ENCODE measurements at places on chromosomes 1 and 21.

DNA sequence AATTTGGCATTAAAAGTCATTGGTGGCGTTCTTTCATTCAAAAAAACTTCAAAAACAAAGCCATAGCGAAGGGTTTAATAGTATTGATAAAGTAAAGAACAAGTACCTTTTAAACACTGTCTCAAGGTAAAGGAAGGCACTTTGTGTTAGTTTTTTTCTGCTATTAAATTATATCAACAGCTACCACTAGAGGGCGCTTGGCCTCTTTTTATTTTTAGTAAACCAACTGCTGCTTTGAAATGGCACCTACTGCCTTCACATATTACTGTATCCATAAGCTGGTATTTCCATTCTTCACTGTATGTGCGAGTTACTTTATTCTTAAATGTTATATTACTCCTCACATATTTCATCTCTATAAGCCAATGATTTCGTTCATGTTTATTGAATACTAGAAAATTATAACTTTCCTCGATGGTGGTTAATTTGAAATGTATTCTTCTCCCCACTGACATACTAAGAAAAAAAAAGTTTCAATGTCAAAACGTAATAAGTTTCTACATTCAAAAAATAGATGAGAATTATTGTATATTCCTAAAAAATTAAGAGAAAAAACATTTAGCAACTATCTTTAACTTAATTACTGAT lies 125.7 kb upstream of the CXADR start:
- DNase-seq, result peak; percentile 56

DNA sequence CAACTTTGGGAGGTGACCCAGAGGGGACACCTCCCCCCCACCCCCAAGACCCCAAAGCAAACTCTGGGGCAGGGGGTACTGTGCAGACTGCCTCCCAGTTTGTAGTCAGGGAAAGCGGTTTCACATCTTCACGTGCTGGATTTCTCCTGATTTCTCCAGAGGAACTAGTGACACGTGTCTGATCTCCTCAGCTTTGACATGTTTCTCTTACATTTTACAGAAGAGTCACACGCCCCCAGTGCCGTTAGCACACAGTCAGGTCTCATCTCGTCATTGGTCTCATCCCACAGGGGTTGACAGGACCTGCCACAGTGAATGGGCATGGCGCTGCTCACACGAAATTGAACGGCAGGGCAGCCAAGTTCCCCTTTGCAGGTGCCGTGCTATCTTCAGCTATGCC lies 11.8 kb downstream of the PDPN start:
- no peak for DNase-seq

- peak; percentile 62 for DNase-seq
Measured at GRCh38 chr1:77126307-77126706, 92.9 kb downstream of the PIGK start.

DNA sequence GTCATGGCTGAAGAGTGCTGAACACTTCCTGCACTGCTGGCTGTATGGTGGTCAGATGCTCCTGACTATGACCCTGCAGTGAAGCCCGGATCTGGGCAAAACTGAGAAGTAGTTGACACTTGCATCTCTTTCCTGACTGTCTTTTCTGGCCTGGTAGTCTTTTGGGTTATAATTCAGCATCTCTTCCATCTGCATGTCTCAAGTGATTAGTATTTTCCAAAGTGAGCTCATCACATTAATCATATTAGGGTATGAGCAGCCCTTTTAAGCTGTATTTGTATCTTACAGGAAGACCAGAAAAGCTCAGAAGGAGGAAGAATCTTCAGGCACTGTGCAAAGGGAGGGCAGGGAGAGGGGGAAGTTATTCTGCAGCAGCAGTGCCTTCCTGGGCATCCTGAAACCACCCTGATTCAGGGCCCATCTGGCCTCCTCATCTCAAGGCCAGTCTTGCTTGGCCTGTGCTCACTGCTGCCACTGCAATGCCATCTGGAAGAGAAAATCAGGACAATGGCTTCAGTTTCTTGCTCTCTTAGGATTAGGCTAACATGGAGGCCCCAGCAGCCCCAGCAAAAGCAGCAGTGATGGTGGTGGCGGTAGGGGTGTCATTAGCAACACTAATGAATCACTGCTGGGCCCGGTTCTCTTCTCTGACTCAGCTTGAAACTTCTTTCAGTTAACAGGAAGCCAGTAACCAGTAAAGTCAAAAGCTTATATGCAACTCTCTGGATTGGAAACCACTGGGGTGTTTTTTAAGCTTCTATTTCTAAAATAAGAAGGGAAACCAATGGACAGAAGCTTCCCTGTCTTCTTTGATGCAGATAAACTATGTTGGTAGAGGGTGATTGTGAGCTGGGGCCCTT lies 63.3 kb upstream of the WDR26 start:
- DNase-seq, result peak; percentile 87

DNA sequence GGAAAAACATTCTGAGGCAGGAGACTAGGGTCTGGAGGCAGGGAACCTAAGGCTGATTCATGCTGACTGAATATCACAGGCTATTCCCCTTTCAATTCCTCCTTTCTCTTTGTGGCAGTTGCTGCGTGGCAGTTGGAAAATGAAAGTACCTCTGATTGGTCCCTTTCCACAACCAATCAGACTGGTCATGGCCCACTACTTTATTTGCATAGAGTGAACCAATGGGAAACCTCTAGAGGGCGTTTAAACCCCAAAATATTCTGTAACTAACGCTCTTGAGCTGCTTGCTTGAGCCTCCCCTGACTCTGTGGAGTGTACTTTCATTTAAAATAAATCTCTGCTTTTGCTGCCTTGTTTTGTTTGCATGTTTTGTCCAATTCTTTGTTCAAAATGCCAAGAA lies 27.7 kb upstream of the VN1R5 start:
- DNase-seq, result no peak

GRCh38 chr1:73635021-73635420 lies 563.0 kb downstream of the LRRIQ3 start:
- no peak for DNase-seq

DNA sequence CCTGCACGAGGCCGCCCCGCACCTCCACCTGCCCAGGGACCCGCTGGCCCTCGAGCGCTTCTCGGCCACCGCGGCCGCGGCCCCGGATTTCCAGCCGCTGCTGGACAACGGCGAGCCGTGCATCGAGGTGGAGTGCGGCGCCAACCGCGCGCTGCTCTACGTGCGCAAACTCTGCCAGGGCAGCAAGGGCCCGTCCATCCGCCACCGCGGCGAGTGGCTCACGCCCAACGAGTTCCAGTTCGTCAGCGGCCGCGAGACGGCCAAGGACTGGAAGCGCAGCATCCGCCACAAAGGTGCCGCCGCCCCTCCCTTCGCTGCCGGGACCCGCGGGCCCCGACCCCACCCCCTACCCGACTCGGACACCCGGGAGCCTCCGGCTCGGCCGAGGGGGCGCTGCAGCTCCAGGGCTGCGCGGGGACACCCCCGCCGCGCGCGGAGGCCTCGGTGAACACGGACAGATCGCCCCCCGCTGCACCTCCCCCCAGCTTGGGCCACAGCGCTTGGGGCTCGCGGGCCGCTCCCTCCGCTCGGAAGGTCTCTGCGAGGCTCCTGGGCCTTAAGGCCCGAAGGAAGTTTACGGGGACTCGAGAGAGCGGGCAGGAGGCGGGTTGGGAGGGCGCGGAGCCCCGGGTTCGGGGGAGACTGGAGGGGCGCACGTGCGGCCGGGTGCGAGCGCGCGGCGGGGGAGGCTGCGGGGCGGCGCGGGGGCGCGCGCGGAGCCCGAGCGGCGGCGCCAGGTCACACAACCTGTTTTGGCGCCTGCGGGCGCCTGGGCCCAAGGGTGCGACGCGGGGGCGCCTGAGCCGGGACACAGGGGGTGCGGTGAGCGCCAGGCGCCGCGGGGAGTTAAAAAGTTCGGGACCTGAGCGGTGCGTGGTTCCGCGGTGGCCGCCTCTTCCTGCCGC lies 1.2 kb downstream of the SAMD11 start:
- DNase-seq, result peak; percentile 84

All from endodermal cell (in vitro differentiated cells).